ENCODE measurements at places on chromosomes 4 and X.

DNA sequence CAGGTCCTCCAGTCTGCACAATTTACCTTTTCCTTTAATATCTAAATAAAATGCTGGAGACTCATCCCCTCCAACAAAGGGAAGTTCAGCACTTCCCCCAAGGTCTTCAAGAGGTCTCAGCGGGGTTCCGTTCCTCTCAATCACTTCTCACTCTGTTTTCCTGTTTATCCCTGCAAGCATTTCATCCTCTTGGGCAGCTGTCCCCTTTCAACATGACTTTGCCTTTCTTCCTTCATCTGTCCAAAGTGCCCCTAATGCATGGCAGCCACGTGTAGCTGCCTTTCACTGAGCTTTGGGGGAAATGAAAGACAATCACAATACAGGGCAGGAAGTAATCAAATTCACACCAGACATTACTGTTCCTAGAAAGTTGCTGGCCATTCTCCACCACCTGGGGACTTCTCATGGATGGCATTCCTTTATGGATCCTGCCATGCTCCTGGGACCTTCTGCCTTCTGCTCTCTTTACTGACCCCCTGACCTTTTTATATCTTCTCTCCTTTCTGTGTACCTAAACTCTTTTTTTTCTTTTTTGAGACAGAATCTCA, 79.7 kb upstream of the USP9X start:
- DNase-seq, result no peak

GRCh38 chr4:15510961-15511360, 41.3 kb downstream of the CC2D2A start:
- DNase-seq, result no peak

DNA sequence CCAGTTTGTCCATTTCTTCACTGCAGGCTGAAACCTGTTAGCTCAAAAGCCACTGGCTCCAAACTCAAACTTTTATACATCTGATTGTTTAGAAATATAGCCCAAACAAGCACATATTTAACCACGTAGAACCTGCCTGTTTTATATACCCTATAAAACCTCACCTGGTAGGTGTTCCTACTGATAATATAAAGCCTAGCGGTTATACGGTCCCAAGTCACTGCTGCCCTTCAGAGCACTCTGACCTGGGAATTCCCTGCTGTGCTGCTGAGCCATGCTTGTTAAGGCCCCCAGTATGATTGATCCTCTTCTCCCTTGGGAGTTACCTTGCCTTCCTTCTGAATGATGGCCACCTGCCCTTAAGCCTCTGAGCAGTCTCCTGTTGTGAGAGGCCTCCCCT, 432.8 kb upstream of the LCORL start:
- DNase-seq, result no peak

DNA sequence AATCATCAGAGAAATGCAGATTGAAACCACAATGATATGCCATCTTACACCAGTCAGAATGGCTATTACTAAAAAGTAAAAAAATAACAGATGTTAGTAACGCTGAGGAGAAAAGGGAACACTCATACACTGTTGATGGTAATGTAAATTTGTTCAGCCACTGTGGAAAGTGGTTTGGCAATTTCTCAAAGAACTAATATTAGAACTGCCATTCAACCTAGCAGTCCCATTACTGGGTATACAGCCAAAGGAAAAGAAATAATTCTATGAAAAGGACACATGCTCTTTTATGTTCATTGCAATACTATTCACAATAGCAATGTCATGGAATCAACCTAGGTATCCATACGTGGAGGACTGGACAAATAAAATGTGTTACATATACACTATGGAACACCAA, 566.3 kb downstream of the STPG2 start:
- no peak for DNase-seq

GRCh38 chr4:70849291-70849690, 9.6 kb upstream of the GRSF1 start:
- no peak for DNase-seq

DNA sequence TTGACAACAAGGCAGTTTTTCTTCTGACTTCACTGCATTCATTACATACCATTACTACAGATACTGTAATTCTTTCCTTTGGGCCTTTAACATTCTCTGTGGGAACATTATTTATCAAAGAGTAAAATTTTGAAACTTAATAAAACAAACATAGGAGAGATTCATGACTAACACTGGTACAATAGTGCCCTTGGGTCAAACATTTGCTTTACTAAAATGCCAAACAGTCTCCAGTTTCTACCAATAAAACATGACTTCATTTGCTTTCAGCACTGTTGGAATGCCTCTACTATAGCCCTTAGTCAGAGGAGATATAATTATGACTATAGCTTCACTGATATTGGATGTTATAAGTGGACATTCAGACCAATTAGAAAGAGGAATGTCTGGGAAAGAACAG, 481.5 kb downstream of the PACRGL start:
- DNase-seq, result no peak

All from KG1 (cell line).